ENCODE measurements at places on chromosomes 3 and 15. TPM values are rescaled to one million over a fixed set of nuclear protein-coding genes. Genes with fewer than 3 reads are reported as not detected.

The GP9 gene
- 1.00 TPM for polyA plus RNA-seq

The ANKUB1 gene
- polyA plus RNA-seq = not detected

The DISP2 gene
- polyA plus RNA-seq = 0.98 TPM

The IQCF5 gene
- not detected for polyA plus RNA-seq

The AMT gene
- polyA plus RNA-seq = 36.3 TPM

The UBE2Q2 gene
- 58.9 TPM for polyA plus RNA-seq

The CPN2 gene
- 0.18 TPM for polyA plus RNA-seq

The SHC4 gene
- polyA plus RNA-seq = 3.4 TPM

The GOLGA6B gene
- 0.19 TPM for polyA plus RNA-seq

The ABTB1 gene
- 25.5 TPM for polyA plus RNA-seq

The MUC4 gene
- 0.62 TPM for polyA plus RNA-seq
